ENCODE measurements at places on chromosomes 1 and 21.

GRCh38 chr1:58874757-58875755, 91.2 kb upstream of the JUN start:
- peak; percentile 92 for DNase-seq

GRCh38 chr1:48936436-48936835, 159.7 kb upstream of the BEND5 start:
- DNase-seq: no peak

DNA sequence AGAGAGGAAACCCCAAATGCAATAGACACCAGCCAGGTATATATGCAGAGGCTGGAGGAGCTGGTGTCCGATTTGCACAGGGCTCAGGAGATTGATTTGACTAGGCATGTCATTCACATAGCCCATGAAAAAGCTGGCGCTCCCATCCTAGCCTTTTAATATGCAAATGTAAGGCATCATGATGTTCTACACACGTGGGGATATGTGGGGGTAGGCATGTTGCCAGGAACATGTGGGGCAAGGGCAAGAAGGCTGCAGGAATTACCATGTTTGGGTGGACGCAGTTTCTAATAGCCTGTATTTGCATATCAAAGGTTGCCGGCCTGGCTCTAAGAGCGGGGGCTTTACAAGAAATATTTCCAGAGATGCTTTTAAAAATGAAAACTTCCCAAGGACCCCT, 11.7 kb upstream of the SH3GLB1 start:
- no peak for DNase-seq

DNA sequence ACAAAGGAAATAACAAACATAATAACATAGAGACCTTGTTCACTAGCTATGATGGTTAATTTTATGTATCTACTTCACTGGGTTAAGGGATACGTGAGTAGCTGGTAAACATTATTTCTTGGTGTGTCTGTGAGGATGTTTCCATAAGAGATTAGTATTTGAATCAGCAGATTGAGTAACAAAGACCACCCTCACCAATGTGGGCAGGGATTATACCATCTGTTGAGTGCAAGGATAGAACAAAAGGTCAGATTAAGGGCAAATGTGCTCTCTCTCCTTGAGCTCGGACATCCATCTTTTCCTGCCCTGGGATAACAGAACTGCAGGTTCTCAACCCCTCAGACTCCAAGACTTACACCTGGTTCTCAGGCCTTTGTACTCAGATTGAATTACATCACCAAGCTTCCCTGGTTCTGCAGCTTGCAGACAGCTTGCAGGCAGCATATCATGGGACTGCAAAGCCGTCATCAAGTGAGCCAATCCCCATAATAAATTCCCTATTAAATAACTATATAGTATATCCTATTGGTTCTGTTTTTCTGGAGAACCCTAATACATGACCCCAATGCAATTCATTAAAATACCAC, 9.2 kb downstream of the SPATA6 start:
- DNase-seq: peak; percentile 6

- DNase-seq: no peak
These were observed 511.4 kb downstream of the AJAP1 start for GRCh38 chr1:5165762-5166161.

- DNase-seq: no peak
These were observed 5.8 kb upstream of the SRP9 start for GRCh38 chr1:225771661-225772322.

DNA sequence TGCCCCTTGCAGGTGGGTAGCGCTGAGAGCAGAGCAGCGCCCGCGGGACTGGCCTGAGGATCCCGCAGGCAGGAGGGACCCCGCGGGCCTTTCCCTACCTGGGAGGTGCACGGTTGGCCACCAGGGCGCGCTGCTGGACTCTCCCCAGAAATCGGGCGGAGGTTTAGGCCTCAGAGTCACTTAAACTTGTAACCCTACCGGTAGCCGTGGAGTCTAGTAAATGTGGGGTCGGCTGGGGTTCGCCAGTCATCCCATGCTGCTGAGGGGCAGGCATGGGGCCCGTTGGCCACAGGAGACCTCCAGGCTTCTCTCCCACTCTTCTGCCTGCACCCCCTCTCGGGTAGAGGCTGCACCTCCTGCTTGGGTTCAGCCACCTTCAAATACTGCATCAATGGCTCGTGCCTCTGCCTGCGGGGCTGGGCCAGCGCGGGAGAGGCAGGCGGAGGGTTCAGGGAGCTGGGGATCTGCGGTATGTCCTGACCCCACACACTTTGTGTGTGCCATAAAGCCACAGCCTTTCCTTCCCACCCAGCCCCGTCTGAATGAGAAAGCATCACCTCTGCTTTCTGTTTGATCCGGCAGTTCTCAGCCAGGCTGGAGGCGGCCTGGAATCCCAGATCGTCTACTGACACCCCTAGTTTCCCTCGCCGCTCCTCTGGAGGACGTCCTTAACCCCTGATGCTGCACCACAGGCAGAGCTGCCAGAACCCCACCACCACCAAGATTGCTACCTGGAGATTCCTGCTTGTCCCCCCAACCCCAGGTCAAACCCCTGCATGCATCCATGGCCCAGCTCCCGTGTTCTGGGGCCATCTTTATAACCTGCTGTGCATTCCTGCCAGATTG, 12.3 kb upstream of the GSTM4 start:
- peak; percentile 82 for DNase-seq

Measured in tongue (tissue), 3 donors.